Activated naive CD8-positive, alpha-beta T cell treated with anti-CD3 and anti-CD28 coated beads, Interleukin-2, amount 10 ng/mL, durations not matched to agents 7 days and 5 days (primary cell): ENCODE measurements at places on chromosomes 7 and 10.

DNA sequence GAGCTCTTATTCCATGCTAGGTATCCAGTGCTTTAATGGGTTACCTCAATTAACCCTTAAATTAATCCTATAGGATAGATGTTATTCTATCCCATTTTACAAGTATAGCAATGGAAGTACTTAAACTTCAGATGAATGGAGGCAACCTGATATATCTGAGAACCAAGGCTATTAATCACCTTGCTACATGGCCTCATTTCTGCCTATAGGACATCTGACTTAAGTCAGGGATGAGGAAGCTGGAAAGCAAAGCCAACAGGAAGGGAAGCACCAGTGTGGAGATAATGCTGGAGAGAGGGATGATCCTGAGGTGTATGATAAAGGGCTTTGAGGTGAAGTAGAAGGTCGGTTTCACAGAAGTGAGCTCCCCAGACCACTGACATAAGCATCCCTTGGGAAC, 132.3 kb downstream of the CHN2 start:
- no peak for DNase-seq

- DNase-seq = peak; percentile 39
These were observed 75.3 kb upstream of the CC2D2B start for GRCh38 chr10:95832216-95833041.

GRCh38 chr10:115818012-115818411, 455.0 kb downstream of the GFRA1 start:
- no peak for DNase-seq

GRCh38 chr7:27237735-27238334, 4.8 kb upstream of the EVX1 start:
- DNase-seq = no peak

DNA sequence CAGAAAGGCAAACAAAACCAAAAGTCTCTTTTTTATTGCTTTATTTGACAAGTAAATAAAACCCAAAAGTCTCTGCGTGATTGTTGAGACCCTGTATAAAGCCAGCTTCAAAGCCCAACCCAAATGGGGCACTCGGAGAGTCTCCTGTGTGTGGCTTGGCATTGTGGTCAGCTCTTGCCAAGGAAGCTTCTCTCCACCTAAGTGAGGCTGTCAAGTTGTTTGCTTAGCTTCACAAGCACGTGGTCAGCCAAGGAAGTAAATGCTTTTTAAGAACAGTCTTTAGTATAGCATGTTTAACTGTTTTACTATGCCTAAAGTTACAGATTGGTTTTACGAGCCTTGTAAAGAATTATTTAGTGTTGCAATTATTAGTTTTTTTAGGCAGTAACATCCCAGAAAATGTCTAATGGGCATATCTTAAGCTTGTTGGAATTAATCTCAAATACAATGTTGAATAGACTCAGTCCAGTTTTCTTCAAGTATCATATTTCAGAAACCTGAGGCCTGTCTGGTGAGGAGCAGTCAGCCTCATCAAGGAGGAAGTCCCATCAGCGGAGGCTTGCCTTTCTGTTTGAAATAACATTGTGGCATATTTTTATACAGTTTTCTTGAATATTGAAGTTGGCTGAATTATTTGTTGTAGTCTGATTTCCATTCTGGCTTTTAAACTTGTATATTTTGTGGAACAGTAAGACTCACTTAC, 144.3 kb downstream of the ANKRD30A start:
- DNase-seq = no peak

- no peak for DNase-seq
These were observed 29.0 kb downstream of the FGFBP3 start for GRCh38 chr10:91880310-91880709.

- no peak for DNase-seq
These were observed 180.5 kb upstream of the PDE1C start for GRCh38 chr7:32250471-32251260.

- DNase-seq = no peak
These were observed 21.3 kb upstream of the SPOCK2 start for GRCh38 chr10:72109636-72110157.

DNA sequence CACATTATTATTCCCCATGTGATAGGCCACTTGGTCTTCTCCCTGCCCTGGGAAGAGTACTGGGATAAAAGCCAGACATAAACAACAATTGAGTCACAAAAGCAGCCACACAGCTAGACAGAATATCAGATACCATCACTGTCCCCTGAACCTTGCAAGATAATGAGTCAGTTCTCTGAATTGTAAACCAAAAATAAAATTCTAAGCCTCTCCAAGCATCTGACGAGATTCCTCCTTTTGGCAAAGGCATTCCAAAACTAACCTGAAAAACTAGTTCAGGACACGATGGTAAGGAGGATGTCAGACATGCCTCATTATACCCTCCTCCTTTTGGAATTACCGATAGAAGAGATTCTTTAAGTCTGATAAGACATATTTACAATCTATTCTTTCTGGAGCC, 450.7 kb downstream of the HTR7 start:
- no peak for DNase-seq

DNA sequence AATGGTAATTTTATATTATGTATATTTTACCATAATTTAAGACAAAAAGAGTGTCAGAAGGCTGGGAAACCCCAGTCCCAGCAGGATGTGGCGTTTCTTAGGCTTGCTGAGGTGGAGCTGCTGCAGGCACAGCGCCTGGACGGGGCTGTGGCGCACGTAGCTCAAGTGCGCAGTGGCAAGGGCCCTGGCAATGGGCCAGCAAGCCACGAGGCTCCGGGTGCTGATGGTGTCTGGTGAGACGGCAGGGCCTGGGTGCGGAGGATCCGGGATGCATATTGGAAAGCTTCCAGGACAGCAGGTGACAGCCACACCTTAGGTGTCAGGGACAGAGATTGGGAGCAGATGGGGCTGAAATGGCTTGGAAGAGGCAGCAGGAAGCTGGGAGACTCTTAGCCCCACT, 37.2 kb downstream of the CLEC2L start:
- no peak for DNase-seq

- DNase-seq = no peak
These were observed 51.4 kb downstream of the PCGF5 start for GRCh38 chr10:91271886-91272285.

GRCh38 chr10:124588736-124589490, 127.3 kb downstream of the LHPP start:
- no peak for DNase-seq

DNA sequence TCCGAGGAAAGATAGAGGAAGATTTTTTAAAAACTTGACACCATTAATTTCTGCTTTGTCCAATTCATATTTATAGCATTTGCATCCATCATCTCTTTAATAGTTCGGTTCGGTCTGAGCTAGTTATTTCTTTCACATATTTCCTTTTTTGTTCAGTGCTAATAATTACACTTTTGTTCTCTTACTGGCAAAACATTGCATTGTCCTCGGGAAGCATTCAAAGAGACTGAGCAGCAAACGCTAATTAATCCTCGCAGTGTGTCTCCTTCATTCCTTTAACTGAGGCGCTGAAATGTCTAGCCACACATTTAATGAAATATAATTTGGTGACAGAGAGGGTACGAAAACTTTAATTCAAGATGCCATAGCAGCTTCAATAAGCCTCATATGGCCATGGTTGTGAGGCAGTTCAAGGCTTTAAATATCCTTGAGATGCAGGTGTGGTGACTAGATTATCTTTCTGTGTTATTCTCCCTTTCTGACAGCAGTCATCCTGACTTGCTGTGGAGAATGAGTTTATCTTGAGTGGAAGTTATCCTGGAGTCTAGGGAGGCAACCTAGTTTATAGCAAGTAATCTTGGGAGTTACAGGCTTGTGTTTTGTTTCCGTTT, 431.4 kb downstream of the SDK1 start:
- no peak for DNase-seq

DNA sequence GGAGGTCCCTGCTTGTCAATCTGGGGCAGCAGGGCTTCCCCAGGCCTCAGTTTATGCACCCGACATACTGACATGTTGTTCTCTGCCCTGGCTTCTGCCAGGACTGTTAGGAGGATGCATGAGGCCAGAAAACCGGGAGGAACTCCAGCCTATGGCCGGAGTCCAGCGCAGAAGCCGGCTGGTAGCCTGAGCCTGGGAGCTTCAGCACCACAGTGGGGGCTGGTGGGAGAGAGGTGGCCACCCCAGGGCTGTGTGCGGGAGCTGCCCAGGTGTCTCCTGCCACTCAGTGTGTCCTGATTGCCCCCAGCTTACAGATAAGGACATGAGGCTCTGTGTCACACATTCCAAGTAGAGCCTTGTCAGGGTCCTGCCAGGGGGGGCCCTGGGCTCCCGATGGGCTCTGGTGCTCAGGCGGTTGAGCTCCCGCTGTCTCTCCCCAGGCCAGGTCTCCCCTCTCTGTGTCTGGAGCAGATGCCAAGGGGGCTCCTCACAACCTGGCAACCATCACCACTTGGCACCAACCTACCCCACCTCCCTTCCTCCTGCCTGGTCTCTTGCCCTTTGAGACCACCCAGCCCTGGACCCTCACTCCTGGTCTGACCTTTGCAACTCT, 32.3 kb downstream of the PPIF start:
- peak; percentile 16 for DNase-seq

DNA sequence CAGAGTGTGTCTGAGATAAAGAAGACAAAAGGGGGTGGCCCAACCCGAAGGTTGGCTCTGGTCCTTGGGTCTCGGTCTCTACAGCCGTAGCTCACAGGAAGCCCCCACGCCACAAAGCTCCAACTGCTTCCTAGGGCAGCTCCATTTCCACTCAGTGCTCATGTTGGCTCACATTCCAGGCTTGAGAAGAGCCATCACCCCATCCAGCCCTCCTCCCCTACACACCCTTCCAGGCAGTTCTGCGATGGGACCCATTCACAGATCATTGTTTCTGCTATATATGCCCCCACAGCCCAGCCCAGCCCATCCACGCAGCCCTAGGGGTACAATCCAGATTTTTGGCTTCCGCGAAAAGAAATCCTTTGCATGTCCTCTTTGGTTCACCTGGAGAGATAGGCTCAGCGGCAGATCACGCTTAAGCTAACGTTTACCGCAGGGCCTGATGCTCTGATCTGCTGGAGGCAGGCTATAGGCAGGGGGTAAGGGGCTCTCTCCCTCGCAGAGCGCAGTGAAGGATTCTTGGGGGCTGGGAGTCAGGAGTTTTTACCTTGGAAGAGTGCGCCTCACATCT, 6.2 kb upstream of the HOXA11 start:
- DNase-seq = peak; percentile 19

- DNase-seq = no peak
These were observed 165.4 kb upstream of the RNF32 start for GRCh38 chr7:156475179-156475578.

DNA sequence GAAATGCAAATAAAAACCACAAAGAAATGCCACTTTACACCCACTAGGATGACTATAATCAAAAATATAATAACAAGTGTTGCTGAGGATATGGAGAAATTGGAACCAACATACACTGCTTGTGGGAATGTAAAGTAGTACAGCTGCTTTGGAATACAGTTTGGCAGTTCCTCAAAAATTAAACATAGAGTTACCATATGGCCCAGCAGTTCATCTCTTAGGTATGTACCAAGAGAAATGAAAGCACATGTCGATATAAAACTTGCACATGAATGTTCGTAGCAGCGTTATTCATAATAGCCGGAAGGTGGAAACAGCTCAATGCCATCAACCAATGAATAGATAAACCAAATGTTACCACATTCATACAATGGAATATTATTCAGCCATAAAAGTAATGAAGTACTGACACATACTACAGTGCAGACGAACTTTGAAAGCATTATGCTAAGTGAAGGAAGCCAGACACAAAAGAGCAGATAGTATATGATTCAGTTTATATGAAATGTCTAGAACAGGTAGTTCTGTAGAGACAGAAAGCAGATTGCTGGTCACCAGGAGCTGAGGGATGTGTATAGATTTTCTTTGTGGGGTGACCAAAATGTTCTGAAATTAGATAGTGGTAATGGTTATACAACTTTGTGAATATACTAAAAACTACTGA, 12.4 kb downstream of the BCAP29 start:
- DNase-seq = no peak

DNA sequence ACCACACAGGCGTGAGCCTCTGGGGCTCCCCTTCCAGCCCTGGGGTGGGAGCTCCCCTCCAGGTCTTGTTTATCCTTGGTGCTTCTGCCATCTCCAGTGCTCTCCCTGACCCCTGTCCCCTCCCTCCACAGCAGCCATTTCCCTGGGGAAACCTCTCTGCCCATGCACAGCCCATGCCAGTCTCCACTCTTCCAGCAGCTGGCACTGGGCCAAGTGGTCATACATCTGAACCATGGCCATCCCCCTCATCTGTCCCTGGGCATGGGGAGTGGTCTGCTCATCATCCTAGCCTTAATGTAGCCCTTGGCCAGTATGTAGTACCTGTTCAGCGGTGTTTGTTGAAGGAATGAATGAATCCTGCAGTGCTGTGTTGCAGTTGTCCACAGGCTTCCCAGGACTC, 172.4 kb upstream of the ZNF32 start:
- no peak for DNase-seq

- no peak for DNase-seq
These were observed 30.4 kb downstream of the NRCAM start for GRCh38 chr7:108425714-108426275.

DNA sequence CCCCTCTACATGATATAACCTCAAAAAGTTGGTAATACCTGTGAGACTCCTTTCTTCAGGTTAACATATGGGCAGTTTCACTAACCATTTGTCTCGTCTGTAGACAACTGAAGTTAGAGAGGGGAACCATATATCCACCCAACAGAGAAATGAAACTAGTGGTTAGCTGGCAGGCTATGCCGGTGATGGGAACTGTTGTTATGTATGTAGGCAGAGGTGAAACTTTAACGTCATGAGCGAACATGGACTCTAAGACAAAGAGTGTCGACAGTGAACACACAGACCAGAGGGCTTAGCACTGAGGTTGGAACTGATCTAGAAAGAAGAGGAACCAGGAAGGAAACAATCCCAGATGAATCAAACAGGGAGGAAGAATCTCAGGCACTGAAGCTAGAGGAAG, 112.4 kb downstream of the ELMO1 start:
- DNase-seq = no peak

GRCh38 chr7:112580717-112581435, 100.1 kb downstream of the LSMEM1 start:
- DNase-seq = no peak

DNA sequence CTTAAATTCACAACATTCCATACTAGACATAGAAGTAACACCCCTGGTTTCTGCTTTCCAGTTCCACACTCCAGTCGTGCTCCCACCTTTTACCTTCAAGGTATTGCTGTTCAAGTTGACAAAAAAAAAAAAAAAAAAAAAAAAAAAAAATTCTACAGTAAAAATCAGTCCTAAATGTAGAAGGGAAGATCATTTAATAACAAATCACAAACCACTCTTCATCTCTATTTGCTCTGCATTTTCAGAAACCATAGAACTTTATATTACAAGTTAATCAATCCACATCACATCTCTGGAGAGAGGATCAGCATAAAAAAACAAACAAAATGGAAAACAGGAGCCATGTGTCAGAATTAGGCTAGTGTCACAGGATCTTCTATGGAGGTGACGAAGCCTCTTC, 206.3 kb upstream of the KLF14 start:
- DNase-seq = no peak
